Activated T-helper 1 cell treated with anti-CD3 and anti-CD28 coated beads, Interleukin-2, amount 50 U/mL, for 16 hours (primary cell): ENCODE measurements at places on chromosomes 7 and 10.
A peak's percentile ranks its signal among the peaks of the same experiment; 100 is the strongest.

GRCh38 chr7:124575176-124575575, 190.4 kb downstream of the GPR37 start:
- no peak for DNase-seq

- DNase-seq, result no peak
Measured at GRCh38 chr7:105776986-105777910, 99.2 kb downstream of the ATXN7L1 start.

DNA sequence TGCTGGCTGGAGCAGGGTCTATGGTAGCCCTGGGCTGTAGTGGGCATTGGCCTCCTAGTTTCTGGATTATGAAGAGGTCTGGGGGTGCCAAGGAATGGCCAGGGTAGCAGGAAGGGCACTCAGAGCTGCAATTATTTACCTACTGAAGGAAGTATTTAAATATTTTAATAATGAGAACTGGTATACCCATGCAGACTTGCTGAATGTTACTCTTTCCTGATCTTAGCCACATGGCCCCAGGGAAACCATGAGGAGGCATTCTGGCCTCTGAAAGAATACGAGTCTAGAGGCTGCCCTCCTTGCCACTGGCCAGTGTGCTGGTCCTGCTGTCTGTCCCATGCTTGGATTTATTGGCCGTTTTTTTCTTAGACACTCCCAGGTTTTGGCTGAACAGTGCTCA, 599.7 kb downstream of the LRMDA start:
- DNase-seq, result no peak

- DNase-seq, result peak; percentile 30
Measured at GRCh38 chr7:2066251-2066919, 166.4 kb downstream of the MAD1L1 start.

DNA sequence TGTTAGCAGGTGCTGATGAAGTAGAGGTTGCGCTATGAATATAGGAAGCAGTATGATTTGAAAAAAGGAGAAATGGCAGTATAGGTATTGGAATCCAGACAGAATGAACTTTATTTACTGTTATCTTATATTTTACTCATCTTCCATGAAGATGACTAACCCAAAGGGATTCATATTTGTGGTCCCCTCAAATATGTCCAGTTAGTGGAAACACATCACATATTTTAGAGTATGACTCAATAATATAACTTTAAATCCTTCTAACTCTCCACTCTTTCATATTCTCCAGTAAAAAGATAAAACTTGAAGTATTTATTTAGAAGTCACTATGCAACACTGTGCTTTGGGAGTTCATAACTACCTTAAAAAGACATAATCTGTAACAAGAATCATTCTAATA, 286.5 kb upstream of the LRRTM3 start:
- DNase-seq, result no peak

- DNase-seq, result no peak
Measured at GRCh38 chr10:3873728-3874461, 88.9 kb upstream of the KLF6 start.

- DNase-seq, result no peak
Measured at GRCh38 chr10:79424221-79425073, 21.0 kb downstream of the ZCCHC24 start.

- DNase-seq, result no peak
Measured at GRCh38 chr10:22618078-22618785, 96.1 kb downstream of the PIP4K2A start.

GRCh38 chr7:52726493-52726892, 308.9 kb upstream of the POM121L12 start:
- no peak for DNase-seq

DNA sequence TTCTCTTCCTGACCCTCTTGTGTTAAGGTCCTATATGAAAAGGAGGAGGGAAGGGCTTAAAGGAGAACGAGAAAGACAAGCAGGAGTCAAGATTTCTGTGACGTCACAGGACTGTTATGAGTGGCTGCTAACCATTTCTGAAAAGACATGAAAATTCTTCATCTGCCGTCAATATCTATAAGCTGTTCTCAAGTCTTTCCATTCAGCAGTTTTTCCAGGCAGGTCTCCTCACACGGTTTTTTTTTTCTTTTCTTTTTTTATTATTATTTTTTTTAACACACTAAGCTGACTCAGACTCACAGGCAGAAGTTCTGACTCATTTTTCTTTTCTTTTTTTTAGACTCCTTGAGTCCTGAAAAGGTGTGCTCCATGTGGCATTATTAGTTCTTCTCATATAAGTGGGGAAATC, 72.0 kb downstream of the DGKI start:
- DNase-seq, result no peak

- DNase-seq, result no peak
Measured at GRCh38 chr10:26627324-26627723, 70.2 kb upstream of the PDSS1 start.

DNA sequence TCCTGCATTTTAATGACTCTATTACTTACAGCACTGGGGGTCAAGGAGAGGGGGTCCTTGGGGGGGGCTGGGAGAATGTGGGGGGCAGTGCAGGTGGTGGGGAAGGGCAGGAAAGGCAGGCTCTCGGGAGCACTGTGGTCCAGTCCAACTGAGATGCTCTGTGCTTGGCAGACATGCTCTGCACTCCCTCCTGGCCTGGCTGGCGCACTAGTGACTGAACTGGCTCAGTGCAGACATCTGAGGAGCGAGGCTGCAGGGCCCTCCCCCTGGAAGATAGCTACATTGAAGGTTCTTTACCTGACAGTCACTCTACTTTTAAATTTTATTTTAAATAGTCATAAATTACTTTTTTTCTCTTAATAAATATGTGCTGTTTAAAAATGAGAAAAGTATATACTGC, 105.7 kb downstream of the NEURL1 start:
- DNase-seq, result no peak

DNA sequence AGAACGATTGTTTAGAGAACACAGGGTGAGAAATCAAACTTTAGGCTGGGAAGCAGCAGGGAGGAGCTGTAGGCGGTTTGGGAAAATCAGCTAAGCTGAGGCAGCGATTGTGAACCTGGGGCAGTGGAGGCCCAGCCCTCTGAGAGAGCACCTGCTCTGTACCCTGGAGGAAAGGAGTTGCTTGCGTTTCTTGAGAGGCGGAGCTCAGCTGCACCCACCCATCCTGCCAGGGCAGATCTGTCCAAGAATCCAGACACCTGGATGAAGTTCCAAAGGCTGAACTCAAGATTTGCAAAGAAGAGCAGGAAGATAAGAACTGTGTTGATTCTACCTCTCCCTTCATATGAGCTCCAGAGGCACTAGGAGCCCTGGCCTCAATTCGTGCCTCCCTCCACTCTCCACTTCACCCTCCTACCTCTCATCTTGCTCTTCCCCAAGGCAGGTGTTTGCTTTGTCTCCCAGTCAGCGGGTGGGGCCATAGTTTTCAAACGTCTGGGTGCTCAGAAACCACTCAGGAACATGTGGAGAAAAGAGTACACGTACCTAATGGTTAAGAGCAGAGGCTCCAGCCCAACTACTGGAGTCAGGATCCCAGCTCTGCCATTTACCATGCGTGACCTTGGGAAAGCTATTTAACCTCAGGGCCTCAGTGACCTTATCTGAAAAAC, 21.5 kb upstream of the TMEM213 start:
- no peak for DNase-seq

DNA sequence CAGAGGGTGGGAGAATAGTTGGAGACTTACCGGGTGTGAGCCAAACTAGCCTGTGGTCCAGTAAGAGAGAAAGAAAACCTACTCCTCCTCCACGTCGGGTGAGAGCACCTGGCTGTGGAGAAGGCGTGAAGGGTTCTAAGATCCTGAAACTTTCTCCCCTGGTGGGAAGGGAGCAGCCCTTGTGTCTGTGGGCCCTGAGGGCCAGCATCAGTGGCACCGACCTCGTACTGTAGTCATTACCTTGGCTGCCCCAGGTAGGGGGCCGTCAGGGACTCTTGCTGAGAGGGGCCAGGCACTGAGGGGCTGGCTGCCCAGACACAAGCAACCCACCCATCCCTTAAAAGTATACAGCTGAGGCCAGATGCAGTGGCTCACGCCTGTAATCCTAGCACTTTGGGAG, 69.5 kb upstream of the LOXL4 start:
- no peak for DNase-seq

- no peak for DNase-seq
Measured at GRCh38 chr7:1748076-1748838, 78.2 kb downstream of the ELFN1 start.

DNA sequence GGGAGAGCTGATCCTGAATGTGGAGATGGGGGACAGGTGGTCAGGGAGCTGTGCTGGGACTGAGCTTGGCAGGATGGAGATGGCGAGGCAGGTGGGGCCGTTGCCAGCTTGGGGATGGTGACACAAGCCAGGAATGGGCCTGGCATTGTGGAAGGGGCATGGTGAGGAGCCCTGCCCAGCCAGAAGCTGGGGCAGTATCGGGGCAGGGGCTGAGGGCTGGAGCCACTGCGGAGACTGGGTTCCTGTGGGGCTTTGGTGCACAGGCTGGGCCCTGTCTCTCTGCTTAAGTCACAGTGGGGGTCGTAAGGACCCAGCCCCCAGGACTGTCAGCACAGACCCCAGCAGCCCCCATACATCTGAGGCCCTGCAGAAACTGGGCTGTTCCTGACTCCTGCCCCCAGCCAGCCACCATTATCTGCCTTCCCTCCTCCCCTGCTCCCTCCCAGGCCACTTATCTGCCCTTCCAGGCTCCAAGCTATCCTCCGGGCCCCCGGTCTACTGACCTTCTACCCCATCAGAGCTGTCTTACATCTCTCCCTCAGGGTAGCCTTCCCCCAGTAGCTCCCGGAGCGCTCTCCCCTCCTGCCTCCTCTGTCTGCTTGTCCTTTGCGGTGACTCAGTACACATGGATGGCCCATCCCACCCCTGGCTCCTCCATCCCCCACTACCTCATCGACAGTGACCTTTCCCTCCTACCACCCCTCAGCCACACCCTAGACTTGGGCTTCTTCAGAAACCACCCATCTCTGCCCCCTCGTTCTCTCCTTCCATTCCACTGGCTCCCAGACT, 44.2 kb downstream of the PPIF start:
- no peak for DNase-seq

DNA sequence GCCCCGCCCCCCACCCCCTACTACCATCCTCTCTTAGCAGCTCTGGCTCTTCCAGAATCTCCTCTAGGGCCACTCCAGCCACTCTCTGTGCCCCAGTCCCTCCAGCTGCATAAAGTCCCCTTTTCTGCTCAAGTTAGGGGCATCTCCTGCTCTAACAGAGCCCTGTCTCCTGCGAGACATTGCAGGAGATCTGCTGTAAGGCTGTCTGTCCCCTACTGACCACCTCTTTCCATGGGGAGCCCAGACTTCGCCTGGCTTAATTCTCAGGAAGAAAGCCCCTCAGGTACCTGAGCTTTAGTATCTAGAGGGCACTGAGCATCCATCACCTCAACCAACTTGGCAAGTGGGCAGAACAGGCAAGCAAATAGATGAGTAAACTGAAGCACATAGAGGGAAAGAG, 200.7 kb upstream of the ZMIZ1 start:
- DNase-seq, result no peak

- no peak for DNase-seq
Measured at GRCh38 chr7:151349507-151349853, 7.9 kb downstream of the NUB1 start.

- no peak for DNase-seq
Measured at GRCh38 chr7:132553031-132553430, 23.2 kb downstream of the PLXNA4 start.

DNA sequence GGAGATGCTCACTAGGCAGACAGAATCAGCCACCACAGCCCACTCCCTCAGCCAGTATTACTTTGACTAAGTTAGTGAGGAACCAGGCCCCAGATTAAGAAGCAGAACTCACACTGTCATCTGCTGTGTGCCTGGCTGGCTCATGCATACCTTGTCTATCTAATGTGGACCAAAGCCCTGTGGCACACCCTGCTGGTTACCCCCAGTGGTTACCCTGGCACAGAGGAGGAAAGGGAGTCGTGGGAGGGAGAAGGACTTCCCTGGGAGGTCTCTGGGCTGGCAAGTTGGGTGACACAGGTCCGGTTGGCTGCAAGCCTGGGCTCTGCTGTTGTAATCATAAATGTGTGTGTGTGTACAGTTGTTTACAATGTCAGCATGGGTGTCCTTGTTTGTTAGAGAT, 7.5 kb upstream of the SH2D4B start:
- DNase-seq, result no peak

DNA sequence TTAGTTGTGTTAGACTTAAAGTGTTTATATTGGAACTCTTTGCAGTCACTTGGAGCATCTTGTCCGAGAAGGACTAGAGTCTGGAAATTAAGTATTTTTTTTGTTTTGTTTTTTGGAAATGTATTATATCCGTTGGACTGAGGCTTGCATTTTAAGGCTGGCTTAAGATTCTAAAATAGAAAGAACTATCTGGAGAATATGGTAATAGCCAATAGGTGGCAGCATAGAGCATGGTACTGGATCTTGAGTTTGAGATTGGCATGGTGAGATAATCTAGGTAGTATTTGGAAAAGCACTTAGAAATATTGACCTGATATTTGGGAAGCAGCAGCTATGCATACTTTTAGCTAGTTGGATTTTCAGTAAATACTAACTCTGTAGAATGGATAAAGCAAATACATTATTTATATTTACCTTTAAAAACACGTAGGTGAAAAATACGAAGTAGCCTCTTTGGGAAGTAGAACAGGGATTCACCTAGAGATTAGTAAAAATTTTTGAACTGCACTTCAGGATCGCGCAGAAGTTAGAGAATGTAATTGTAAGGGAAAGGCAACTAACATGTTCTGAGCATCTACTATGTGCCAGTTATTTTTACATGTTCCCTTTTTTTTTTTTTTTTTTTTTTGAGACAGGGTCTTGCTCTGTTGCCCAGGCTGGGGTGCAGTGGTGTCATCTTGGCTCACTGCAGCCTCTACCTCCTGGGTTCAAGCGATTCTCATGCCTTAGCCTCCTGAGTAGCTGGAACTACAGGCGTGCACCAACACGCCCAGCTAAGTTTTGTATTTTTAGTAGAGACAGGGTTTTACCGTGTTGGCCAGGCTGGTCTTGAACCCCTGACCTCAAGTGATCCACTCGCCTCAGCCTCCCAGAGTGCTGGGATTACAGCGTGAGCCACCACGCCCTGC, 78.6 kb downstream of the LCOR start:
- no peak for DNase-seq

DNA sequence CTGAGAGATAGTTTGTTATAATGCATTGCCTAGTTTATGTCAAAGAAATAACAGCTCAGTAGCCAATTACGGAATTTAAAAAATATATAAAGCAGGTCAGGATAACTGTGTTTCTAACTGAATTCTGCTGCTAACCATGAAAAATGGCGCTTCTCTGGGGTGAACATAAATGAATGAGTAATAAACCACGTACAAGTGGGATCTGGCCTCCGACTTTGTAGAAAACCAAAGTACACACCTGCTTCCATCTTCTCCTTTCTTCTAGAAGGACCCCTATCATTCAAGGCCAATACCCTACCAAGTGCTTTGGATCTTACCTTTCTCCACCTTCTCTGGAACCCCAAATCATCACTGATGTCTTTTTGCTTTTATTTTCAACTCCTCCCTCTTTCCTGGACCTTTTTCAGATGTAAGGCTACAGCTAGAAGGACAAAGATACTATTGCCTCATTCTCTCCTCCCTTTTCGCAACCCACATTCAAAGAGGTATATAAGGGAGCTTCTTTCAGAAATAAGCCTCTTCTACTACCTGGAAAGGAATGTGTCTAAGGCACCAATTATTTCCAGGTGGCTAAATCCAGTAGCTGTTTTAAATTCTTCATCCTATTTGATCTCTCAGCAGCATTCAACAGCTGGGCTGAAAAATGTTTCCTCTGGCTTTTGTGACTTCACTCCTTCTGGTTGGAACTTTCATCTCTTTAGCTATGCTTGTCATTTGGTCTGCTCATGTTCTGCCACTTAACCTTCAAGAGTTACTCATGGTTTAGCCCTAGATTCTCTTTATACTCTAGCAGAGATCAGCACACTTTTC, 37.7 kb downstream of the NAMPT start:
- DNase-seq, result no peak
